Activated CD4-positive, alpha-beta memory T cell treated with anti-CD3 and anti-CD28 coated beads for 36 hours (primary cell): ENCODE measurements at places on chromosomes 1 and 21.
A peak's percentile ranks its signal among the peaks of the same experiment; 100 is the strongest.

- peak; percentile 19 for DNase-seq
Observed at GRCh38 chr21:34582506-34583150, 32.3 kb downstream of the RCAN1 start.

DNA sequence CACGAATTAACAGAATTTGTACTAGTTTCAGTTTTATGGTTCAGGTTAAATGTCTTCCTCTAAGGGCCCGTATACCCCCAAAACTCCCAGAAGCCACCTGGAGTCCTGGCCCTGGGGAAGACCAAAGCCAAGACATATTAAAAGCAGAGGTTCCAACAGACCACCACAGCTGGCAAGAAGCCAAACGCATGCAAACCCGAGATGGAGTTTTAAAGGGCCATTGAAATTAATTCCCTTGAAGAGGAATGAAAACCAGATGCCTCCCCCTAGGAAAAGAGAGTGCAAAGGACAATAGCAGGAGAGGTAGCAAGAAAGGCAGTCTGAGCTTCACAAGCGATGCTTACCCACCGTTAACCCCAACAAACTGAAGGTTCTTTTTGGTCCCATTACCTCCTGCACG, 48.1 kb downstream of the KANK4 start:
- no peak for DNase-seq

DNA sequence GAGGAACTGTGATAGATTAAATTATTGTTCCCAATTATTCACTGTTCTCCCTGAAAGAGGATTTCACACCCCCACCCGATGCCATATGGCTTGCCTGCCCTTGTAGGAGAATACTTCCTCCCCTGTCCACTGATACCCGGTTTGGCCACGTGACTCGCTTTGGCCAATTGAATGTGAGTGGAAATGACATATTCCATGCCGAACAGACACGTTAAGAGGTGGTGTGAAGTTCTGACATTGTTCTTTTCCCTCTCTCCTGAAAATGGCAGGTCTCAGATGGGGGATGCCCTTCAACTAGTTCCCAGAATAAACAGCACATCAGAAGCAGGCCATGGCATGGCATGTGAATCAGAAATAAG, 5.3 kb downstream of the STUM start:
- no peak for DNase-seq

DNA sequence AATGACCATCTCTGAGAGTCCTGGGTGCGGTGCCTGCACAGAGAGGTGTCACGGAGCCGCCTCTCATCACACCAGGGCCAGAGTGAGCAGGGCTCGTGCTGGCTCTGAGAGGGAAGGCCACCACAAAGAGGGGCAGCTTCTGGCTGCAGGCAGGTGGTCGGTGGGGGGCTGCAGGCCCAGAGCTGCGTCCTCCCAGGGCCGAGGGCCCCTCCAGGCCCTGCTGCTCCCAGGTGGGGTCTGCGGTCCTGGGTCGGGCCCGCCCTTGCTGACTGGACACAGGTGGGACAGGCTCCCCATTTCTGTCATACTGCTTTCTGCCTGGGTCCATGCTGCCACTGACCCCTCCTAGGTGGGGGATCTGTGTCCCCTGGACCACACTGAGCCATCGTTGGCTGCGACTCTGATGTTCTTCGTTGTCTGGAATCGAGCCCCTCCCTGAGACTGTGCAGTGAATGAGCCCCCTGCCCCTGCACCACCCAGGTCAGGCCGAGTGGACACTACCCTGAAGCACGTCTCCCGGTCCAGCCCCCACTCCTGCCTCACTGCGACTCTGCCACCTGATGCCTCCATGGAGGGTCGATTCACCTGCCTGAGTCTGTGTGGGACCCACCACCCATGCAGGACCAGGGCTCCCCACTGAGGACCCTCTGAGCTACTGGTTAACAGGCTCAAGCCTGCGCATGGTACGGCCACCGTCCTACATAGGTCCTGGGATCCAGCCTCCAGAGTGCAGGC, 332.0 kb upstream of the VAMP3 start:
- no peak for DNase-seq

DNA sequence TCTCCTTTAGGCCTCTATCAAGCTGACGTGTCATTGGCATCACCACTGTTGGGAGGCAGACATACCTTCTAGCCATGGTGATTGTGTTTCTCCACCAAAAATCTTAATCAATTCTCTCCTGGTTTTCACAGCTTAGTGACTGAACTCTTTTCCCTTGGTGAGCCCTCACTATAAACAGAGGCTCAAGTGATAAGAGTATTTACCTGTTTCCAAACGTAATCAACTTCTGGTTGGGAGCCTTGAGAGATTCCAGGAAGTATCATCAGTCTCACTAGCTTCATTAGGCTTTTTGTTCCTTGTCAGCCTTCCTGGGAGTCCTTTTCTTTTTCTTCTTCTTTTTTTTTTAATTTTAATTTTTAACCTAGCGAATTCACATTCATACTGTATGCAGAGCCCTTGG, 33.8 kb upstream of the KCNQ4 start:
- DNase-seq, result no peak

GRCh38 chr1:10302416-10302815, 92.0 kb downstream of the KIF1B start:
- DNase-seq, result no peak

GRCh38 chr1:37954316-37954971, 7.6 kb upstream of the INPP5B start:
- DNase-seq, result no peak

- DNase-seq, result no peak
Observed at GRCh38 chr1:25572107-25572506, 28.7 kb downstream of the LDLRAP1 start.

DNA sequence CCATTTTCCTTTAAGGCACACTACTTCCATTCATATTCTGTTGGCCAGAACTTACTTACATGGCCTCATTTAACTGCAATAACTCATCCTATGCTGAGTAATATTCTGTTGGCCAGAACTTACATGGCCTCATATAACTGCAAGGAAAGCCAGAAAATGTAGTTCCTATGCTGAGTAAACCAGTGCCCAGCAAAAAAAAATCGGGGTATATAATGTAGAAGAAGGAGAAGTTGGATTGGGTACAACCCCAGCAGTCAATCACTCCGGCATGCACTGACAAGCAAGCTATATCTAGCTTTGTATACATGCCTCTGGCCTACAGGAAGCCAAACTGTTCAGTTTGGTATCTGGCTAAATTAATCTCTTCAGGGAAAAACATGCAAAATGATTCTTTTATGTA, 39.4 kb upstream of the PPIH start:
- DNase-seq, result no peak

DNA sequence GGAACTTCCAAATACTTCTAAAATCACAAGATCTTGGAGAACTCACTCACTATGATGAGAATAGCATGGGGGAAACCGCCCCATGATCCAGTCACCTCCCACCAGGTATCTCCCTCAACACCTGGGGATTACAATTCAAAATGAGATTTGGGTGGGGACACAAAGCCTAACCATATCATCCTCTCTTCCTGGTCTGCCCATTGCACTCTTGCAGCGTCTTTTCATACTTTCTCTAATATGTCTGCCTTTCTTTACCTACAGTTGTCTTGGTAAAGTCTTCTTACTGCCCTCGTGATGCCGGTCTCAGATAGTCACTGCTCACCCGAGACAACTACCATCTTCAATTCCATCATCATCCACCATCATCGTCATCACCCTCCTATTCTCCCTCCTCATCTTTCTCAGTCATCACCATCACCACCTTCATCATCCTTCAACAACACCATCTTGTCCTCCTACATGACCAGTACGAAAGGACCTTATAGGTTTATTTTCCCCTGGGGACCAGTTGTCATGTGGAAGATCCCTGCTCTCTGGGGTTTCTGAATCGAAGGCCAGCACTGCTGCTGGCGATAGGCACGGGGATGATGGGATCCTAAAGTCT, 58.5 kb upstream of the CASZ1 start:
- DNase-seq, result no peak

DNA sequence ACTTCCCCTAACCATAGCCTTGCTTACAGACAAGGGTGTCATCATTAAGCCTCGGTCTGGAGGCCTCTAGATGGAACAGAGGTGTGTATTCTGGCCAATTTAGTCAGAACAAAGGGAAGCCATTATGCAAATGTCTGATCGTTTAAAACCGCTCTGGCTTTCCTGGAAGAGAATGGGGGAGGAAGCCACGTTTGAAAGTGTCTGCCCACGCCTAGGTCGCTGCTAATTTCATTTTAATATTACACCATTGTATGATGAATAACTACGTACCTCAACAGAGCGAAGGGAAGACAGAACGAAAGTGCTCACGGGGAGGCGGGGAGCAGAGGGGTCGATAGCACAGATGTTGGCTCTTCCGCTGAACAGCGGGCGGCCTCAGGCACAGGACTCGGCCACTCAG, 41.1 kb upstream of the CSF3R start:
- peak; percentile 74 for DNase-seq

- DNase-seq, result no peak
Observed at GRCh38 chr1:43007377-43008114, 48.9 kb upstream of the SLC2A1 start.

GRCh38 chr1:194277927-194278326, 1091.5 kb upstream of the B3GALT2 start:
- no peak for DNase-seq
